RWPE1 (cell line): ENCODE measurements at places on chromosomes 13 and 19.

DNA sequence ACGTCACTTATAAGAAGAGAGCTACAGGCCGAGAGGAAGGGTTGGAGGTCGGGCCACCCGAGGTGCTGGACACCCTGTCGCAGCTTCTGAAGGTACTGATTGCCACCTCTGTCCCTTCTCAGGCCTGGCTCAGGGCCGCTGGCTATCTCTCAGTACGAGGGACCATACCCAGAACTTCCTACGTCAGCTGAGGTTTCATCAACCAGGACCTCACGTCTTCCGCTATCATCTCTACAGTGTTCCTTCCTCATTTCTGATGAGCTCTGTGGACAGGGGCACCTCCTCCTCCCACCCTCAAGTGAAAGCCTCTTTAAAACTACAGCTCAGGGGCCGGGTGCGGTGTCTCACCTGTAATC, 58.2 kb upstream of the USE1 start:
- DNase-seq = no peak

GRCh38 chr19:39542206-39542605, 2.2 kb upstream of the EID2 start:
- DNase-seq = no peak

DNA sequence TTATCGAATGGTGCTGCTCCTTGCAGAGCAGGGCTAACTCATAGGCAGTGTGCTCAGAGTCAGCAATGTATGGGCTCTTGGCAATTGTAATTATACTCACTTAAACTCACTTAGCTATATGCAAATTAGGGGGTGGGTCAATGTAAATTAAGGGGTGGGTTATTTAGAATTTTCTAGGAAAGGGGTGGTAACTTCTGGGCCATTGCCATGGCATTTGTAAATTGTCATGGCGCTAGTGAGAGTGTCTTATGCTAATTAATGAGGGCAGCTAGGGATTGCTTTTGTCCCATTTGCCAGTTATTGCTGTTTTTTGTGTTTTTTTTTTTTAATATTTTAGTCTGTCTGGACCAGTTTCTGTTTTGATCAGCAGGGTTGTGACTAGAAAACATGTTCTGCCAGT, 68.4 kb downstream of the DIAPH3 start:
- no peak for DNase-seq

DNA sequence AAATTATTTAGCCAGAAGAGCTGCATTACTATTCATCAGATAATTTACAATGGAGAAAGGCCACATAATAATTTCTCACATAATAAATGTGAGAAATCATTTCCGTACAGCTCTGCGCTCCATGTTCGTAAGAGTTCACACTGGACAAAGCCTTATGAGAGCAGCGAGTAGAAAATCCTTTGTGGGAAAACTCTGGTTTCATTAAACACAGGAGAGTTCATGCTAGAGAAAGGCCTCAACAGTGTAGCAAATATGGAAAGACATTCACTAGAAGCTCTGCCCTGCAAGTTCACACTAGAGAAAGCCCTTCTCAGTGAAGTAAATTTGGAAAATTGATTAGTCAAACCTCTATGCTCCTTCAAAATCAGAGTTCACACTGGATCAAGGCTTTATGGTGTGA, 8.4 kb downstream of the ZNF776 start:
- no peak for DNase-seq

- DNase-seq = no peak
Measured at GRCh38 chr19:13459351-13459750, 46.9 kb downstream of the CACNA1A start.

GRCh38 chr19:16066611-16067104, 9.6 kb upstream of the TPM4 start:
- DNase-seq = peak; percentile 72

- no peak for DNase-seq
Measured at GRCh38 chr19:55676383-55676782, 1.4 kb downstream of the EPN1 start.

DNA sequence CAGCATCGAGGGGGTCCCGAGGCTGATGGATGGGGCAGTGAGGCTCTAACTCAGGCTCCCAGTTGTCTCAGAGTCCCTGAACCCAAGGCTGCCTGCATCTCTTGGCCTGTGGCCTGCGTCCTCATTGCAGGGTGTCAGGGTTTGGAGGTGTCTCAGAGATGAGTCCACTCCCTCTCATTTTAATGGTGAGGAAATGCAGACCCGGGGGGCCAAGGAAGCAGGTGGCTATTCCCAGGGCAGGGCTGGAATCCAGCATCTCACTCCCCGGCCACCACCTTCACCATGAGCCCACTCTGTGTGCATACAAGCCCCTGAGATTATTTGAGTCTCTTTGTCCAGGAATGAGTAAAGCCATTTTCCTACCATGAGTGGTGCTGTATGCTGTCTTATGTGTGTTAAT, 21.4 kb downstream of the TEX29 start:
- DNase-seq = no peak

DNA sequence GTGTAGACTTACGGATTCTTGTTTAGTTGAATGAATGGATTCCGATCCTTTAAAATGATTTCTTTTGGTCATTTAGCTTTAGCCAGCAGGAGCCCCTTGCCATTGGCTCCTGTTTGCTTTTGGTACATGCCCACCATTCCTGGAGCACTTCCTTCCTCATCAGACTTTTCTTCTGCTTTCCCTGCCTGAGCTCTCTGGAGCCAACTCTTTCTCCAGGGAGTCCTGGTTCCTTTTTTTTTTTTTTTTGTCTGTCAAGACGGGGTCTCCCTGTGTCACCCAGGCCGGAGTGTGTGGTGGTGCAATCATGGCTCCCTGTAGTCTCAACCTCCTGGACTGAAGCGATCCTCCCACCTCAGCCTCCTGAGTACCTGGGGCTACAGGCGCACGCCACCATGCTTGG, 37.8 kb downstream of the SMARCA4 start:
- no peak for DNase-seq

DNA sequence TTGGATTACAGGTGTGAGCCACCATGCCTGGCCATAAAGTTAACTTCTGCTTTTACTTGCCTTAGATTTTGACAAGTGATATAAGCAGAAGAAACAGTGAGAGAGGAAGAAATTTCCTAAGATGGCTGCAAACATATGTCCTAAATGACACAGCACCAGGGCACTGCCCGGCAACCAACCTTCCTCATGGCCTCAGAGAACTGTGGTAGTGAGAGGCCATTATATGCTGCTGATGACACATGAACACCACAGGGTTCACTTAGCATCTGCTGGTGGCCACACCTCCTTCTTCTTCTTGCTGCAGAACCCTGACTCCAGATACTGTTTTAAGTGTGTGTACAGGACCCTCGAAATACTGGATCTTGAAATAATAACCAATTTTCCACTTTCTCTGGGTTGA, 88.2 kb downstream of the KCTD12 start:
- no peak for DNase-seq

DNA sequence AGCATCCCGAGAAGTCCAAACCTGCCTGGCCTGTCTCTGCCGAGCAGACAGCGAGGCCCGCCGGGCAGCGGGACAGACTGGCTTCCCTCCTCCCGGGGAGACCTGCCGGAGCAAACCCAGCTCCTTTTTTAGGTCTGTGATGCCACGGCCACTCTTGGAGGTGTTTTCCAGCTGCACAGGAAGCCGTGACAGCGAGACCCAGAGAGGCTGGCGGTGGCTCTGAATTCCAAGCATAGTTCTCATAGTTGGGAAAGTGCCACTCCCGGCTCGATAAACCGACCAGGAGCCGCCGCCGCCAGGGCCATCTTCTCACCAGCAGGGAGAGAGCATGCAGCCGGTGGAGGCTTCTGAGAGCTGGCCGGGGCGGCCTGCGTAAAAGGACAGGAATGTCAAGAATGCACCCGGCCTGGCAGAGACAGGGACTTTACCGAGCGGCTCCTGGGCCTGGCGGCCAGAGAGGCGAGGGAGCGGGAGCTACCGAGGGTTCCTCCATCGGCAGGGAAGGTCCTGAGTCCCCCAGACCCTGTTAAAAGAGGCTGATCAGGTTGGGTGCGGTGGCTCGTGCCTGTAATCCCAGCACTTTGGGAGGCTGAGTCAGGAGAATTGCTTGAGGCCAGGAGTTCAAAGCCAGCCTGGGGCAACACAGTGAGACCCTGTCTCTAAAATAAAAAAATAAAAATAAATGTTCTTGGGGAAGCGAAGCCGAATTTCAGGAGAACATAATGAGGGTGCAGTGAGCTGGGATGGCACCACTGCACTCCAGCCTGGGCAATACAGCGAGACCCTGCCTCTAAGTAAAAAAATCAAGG, 64.9 kb downstream of the GADD45B start:
- peak; percentile 95 for DNase-seq

DNA sequence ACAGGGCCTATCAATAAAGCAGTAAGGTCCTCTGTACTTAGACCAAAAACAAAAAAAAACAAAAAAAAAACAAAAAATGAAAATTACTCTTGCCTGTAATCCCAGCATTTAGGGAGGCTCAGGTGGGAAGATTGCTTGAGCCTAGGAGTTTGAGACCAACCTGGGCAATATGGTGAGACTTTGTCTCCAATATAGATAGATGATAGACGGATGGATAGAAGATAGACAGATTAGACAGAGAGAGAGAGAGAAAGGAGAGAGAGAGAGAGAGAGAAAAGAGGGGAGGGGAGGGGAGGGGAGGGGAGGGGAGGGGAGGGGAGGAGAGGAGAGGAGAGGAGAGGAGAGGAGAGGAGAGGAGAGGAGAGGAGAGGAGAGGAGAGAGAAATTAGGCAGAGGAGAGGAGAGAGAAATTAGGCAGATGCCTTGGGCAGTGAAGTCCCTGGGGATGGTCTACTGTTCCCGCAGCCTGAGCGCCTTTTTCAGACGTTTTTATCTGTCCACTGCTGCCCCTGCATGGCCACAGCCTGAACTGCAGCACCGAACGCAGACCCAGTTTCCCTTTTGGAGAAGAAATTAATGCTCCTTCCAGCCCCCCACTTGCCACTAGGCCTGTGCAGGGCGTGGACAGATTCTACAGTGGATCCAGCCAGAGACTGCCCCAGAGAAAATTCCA, 9.8 kb upstream of the ZNF627 start:
- peak; percentile 73 for DNase-seq

DNA sequence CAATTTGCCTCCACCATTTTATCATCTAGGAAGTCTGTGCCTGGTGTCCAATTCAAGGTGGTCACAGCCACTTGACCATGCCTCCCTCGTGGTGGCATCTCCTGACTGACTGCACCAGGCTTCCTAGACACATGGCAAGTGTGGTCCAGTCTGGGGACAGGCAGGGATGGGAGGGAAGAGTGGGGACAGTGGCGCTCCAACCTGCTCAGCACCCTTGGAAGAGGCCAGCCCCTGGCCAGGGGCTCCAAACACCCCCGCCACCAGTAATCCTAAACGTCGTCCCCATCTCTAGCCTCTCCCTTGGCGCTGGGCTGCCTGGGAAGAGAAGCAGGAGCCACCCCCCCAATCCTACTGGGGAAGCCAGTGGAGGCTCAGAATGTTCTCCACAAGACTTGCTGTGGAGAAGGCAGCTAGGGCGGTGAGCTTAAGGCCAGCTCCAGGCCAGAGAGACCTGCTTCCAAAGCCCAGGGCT, 2.7 kb downstream of the RPL36 start:
- no peak for DNase-seq

DNA sequence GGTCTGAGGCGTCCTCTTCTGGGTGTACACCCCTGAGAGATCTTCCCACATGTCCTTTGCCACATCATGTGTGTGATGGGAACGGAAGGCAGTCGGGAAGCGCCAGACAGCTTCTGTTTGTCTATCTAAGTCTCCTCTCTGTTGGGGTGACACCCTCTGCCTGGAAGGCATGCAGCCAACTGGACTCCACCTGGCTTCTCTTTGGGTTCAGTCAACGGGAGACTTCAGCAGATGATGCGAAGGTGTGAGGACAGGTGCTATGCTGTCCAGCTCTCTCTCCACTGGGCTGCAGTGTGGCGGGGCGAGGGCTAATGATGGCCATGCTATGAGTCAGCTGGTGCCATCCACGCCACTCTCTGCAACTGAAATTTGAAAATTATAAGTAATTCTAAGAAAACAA, 14.3 kb upstream of the SBK3 start:
- no peak for DNase-seq

DNA sequence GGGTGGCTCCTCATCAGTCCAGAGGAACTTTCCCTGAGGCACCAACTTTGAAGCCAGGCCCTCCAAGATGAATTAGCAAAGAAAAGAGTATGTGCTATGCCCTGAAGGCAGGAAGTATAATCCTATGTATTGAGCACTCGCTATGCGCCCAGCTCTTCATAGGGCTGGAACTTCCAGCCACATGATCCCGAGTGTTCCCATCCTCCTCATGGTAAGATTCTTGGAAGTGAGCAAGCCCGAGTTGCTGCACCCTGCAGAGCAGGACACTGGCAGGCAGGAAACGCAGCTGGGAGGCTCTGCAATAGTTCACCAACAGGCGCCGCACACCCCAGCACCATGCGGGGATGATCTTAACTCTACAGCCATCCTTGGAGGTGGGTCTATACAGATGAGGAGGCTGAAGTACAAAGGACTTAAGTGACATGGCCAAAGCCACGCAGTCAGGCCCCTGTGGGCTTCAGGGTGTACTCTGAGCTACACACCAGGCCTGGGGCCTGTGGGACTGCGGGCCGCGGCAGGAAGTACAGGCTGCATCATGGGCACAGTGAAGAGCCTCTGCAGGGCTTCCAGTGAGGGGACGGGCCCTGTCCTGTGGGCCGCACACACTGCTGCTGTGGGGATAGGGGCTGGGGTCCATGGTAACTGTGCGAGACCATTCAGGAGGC, 25.1 kb downstream of the C19orf47 start:
- no peak for DNase-seq

DNA sequence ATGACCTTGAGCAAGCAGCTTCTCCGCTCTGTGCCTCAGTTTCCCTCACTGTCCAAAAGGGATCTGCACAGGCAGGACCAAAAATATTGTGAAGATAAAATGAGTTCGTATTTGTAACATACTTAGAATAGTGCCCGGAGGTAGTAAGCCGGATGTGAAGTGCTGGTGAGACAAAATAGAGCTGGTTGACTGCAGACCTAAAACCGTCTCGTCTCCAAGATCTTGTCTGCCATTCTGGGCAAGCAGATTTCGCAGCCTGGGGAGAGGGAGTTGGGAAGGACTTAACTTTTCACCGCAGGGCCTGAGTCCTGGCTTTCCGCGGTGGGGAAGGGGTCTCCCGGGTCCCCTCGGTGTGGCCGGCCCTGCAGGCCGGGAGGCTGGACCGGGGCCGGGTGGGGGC, 8.2 kb upstream of the BBC3 start:
- DNase-seq = no peak
